ENCODE measurements at places on chromosomes 1 and 21.

DNA sequence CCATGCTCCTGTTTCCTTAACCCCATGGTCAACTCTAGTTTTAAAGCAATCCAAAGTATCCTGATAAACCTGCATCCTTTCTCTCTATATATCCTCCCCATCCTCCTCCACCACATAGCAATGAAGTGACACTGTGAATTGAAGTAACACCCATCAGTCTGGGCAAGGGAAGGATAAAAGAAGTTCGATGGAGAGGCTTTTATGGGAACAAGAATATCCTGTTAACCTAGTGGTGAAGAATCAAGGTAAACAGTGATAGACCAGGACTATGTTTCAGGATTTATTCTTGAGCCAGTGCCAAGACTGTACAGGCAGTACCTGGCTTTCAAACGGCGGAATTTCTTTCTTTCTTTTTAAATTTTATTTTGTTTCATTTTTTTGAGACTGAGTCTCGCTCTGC lies 17.6 kb downstream of the RABIF start:
- DNase-seq = no peak

GRCh38 chr1:9435153-9435636 lies 104.1 kb upstream of the SLC25A33 start:
- no peak for DNase-seq

- DNase-seq = peak; percentile 48
Observed at GRCh38 chr1:156276966-156277381, 5.7 kb downstream of the SMG5 start.

GRCh38 chr21:44399955-44400790 lies 46.8 kb downstream of the TRPM2 start:
- DNase-seq = no peak

GRCh38 chr1:212482637-212483441 lies 50.1 kb downstream of the NENF start:
- DNase-seq = peak; percentile 83

GRCh38 chr21:16402752-16403151 lies 673.0 kb downstream of the USP25 start:
- DNase-seq = no peak

GRCh38 chr1:234778221-234779159 lies 168.5 kb upstream of the IRF2BP2 start:
- DNase-seq = peak; percentile 89

DNA sequence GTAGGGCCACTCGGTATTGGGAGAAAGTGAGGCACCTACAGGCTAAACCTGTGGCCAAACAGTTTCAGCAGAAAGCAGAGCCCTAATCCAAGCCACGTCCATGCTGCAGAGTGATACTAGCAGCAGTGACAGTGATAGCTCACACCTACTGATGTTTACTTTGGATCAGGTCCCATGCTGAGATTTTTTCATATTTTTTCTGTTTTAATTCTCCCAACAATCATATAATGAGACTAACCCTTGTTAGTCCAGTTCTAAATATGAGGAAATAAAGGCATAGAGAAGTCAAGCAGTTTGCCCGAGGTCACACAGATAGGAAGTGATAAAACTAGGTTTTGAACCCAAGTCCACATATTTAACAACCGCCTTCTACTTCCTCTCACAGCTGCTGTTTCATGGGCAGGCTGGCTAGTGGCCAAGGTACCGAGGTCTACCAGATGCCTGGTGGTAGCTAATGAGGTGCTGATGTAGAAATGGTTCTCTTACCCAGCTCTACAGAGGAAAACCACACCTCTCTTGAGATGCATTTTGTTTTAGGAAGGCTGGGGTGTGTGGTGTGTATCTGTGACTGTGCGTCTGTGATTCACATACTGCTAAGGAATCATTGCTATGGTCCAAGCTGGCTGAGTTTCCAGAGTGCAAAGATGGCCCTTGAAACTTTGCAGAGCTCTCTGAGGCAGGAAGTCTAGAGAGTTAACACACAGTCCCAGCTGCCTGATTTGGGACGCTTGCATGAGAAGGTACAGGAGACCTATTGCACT lies 80.3 kb upstream of the ARTN start:
- DNase-seq = no peak

GRCh38 chr1:36160949-36161485 lies 5.1 kb downstream of the MAP7D1 start:
- peak; percentile 81 for DNase-seq

DNA sequence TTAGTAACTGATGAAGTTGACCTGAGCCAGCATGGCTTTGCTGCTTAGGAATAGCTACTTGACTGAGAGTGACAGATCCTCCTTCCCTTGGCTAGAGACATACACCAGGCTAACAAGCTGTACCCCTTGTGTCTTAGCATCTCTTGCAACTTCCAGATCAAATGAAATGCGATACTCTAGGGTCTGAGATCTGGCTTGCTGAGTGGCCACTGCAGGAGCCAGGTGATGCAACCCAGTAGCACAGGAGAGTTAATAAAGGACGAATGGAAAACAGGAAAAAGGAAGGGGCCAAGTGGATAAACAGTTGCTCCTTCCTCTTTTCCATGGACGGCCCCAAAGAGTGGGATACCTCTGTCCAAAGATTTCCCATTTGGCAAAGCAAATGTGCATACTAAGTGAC lies 38.2 kb downstream of the ASTN1 start:
- DNase-seq = no peak

DNA sequence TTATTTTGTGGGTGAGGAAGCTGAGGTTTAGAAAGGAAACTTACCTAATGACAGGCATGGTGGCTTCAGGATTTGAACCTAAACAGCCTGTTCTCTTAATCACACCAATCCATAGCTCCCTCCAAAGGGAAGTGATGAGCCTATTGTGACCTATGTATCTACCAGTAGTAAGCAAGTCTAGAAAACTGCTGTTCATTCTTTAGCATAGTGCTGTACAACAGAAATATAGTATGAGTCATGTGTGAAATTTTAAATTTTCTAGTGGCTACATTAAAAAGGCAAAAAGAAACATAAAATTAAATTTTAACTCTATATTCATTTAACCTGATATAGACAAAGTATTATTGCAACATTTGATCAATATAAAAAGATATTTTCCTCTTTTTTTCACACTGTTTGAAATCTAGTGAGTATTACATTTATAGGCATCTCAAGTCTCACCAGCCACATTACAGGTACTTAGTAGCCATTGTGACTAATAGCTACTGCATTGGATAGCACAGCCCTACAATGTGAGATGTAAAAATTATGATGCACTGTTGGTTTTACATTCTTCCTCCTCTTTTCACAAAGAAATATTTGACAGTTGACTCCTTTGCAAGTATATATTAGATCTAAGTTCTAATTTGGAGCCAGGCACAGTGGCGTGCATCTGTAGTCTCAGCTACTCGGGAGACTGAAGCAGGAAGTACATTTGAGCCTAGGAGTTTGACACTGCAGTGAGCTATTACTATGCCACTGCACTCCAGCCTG lies 16.6 kb downstream of the IPO9 start:
- DNase-seq = peak; percentile 35

DNA sequence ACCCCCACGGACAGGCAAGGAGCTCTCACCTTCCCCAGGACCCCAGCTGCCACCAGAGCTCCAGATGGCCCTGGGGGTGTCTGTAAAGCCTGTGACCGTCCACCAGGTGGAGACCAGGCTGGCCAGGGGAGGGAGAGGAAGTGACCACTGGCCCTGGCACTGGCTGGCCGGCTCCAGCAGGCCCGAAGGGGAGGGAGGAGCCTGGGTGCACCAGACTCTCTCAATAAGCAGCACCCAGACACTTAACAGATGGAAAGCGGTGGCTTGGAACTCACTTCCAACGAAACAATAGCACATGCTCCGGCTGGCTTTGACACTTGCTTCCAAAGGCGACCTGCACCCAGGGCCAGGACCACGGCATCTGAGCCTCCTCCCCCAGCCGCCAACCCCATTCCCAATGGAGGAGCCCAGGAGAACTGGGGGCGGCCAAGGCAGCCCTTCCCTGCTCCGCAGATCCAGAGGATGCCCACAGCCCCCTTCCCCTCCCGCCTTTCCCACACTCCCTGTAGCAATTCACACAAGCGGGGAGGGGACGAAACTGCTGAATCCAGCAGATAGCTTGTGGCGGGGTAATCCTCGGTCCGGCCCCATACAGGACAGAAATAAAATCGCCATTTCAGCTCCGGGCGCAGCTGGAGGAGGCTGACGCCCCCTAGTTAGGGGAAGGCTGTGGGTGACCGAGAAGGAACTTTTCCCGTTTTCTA lies 742 bp upstream of the PDE9A start:
- DNase-seq = peak; percentile 59

GRCh38 chr1:115430441-115431158 lies 92.6 kb upstream of the NGF start:
- peak; percentile 12 for DNase-seq

- DNase-seq = peak; percentile 8
Observed at GRCh38 chr1:2448098-2448445, 28.0 kb upstream of the PLCH2 start.

- no peak for DNase-seq
Observed at GRCh38 chr1:212461916-212462660, 29.4 kb downstream of the NENF start.

GRCh38 chr1:153942766-153943549 lies 3.6 kb downstream of the DENND4B start:
- DNase-seq = no peak

DNA sequence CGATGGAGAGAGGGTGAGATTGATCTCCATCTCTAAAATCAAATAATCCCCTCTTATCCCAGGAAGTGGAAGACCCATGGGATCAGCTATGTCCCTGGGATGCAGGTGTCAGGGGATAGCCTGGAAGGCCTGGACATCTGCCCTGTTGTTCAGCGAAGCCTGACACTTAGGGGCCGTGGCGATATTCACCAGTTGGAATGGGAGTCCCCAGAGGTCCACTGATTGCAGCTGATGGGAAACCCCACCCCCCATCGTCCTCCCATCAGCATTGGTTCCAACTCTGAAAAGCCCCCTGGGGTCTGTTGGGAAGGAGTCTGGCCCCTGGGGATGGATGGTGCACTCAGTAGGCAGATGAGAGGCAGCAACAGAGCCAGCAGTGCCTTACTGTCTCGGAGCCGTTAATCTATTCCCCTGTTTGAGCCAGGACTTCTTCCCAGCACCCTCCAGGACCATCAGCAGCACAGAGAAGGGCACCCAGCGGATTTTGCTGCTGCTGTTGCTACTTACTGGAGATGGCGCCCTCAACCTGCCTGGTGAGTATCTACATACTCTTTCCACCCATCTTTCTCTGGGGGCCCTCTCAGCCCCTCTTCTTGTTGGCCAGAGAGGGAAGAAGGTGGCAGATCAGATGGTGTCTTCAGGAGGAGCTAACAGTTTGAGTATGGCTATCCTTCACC lies 13.4 kb downstream of the CATSPER4 start:
- DNase-seq = peak; percentile 6

DNA sequence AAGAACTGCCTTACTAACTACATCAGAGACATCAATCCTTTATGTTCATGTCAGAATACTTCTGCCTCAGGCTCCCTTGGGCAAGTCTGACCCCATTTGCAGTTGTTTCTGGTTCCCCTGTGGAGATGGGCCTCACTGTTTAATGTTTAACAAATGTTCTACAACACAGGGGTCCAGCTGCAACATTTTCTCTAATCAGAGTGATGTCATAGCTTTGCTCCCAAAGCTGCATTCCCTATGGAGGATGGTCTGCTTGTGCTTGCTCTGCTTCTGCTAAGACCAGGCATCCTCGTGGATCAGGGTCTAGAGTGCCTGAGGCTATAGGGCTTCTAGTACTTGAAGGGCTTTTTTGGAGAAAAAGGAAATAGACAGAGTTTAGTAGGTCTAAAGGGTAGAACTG lies 1071.2 kb downstream of the TTLL7 start:
- no peak for DNase-seq

DNA sequence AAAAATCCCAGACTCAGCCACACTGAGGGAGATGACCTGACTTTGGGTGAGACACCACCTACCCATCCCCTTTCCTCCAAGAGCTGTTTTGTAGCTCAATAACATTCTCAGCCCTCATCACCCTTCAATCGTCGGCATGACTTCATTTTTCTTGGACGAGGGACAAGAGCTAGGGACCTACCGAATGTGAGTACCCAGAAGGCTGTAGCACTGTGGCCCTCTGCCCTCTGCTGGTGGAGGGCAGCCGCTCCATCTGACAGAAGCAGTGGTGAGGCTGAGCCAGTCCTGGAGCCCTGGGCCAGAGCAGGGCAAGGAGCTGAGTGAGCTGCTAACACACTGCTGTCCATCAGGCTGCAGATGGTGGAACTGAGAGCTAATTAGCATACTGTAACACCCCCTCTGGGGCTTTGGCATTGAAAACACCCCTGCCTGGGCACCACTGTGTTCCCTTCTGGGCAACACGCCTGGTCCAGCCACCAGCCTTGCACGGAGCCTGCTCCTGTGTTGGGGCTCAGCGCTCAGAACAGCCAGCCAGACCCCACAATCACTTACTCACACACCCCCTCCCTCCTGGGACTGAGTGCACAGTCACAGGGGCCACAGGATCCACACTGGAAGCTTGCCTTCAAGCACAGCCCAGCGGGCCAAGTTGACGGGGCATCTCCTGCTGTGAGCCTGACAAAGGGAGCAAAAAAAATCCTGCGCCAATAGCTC lies 18.3 kb upstream of the ALPL start:
- DNase-seq = peak; percentile 59

- no peak for DNase-seq
Observed at GRCh38 chr1:47669081-47669585, 231.3 kb downstream of the FOXD2 start.

GRCh38 chr1:157523774-157524493 lies 28.4 kb downstream of the FCRL5 start:
- no peak for DNase-seq

GRCh38 chr1:51238034-51238403 lies 1.9 kb downstream of the RNF11 start:
- no peak for DNase-seq

DNA sequence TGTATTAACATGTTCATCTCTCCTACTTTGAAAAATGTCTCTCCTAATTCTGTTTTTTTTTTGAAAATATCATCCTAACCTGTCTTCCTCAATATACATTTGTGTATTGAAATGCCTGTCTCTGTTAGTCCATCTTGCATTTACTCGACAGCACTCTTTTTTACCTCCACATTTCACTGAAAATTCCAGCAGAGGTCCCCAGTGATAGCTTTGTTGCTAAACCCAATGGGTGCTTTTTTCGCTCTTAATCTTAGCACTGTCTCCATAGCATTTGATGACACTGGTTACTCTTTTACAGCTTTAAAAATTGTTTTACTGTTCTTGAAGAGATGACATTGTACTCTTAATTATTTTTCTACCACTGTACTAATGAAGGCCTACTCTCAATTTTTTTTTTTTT lies 10.8 kb downstream of the OSBPL9 start:
- peak; percentile 52 for DNase-seq

DNA sequence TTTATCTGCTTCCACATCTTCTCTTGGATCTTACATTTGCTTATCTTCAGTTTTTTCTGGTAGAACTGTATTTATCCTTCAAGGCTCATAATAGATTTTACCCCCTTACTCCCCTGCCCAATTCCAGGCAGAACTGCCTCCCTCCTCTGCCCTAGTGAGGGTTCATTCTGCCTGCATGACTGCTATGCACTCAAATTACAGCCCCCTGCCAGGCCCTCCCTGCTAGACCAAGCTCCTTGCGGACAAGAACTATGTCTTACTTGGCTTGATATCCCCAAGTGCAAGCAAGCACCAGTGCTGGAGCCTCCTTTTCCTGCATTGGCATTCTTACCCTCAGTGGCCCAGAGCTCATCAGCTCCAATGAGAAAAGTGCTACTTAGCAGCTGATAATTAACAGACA lies 18.1 kb downstream of the MAPKAPK2 start:
- no peak for DNase-seq

GRCh38 chr1:53468374-53468773 lies 9.2 kb downstream of the DMRTB1 start:
- DNase-seq = no peak

Data from suppressor macrophage treated with lipopolysaccharide for 1 hour (primary cell).